Natural killer cell (primary cell): ENCODE measurements at places on chromosomes 3 and 15. TPM values are rescaled to one million over a fixed set of nuclear protein-coding genes. Genes with fewer than 3 reads are reported as not detected.

- H3K4me3 ChIP-seq, result no peak overlapping the region
- H3K27me3 ChIP-seq, result no peaks in the 10 kb centered on the region
- DNase-seq, result no peak
- H3K4me1 ChIP-seq, result no peaks in the 10 kb centered on the region
- no peak overlapping the region for H3K27ac ChIP-seq
- H3K36me3 ChIP-seq, result peaks cover 54% of the 10 kb centered on the region
Measured at GRCh38 chr3:25751048-25751447, 32.2 kb downstream of the NGLY1 start.

DNA sequence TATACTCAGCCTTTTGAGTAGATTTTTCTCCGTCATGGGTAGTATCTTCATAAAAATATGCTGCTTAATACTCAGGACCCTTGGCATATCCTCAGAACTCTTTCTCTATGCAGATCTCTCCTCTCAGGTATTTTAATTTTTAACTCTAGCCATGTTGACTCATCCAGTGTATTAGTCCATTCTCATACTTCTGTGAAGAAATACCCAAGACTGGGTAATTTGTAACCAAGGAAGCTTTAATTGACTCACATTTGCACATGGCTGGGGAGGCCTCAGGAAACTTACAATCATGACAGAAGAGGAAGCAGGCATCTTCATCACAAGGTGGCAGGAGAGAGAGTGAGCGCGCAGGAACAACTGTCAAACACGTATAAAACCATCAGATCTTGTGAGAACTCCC, 129.3 kb upstream of the CD96 start:
- no peaks in the 10 kb centered on the region for H3K4me1 ChIP-seq
- no peak overlapping the region for H3K4me3 ChIP-seq
- no peaks in the 10 kb centered on the region for H3K36me3 ChIP-seq
- no peak for DNase-seq
- H3K27me3 ChIP-seq, result no peaks in the 10 kb centered on the region
- H3K27ac ChIP-seq, result no peak overlapping the region

- peaks cover 28% of the 10 kb centered on the region for H3K4me1 ChIP-seq
- H3K27ac ChIP-seq, result no peak overlapping the region
- DNase-seq, result no peak
- H3K27me3 ChIP-seq, result no peaks in the 10 kb centered on the region
Measured at GRCh38 chr15:78880242-78880533, 7.5 kb downstream of the MORF4L1 start.

DNA sequence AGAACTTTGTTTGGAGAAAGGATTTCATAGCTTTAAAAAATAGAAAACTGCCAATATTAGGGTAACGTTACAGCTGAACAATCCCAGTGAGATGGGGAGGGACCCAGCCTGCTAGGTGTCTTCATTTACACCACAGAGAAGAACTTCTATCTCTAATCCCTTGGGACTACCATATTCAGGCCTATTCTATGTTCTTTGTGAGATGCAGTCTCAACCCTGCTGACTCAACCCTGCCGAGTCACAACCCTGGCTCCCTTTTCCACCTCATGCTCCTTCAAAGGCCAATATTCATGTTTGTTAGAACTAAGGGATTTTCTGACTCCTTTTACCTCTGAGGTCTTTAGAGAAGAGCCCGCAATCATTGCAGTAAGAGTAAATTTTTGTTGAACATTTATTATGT, 350.5 kb downstream of the EPHB1 start:
- no peak overlapping the region for H3K27ac ChIP-seq
- H3K27me3 ChIP-seq, result no peaks in the 10 kb centered on the region
- H3K36me3 ChIP-seq, result no peaks in the 10 kb centered on the region
- H3K4me1 ChIP-seq, result no peaks in the 10 kb centered on the region
- H3K4me3 ChIP-seq, result no peak overlapping the region

- H3K4me3 ChIP-seq, result no peak overlapping the region
- H3K36me3 ChIP-seq, result no peaks in the 10 kb centered on the region
- H3K27ac ChIP-seq, result no peak overlapping the region
- DNase-seq, result no peak
- H3K4me1 ChIP-seq, result no peaks in the 10 kb centered on the region
Measured at GRCh38 chr15:62785881-62786828, 256.4 kb upstream of the TPM1 start.

DNA sequence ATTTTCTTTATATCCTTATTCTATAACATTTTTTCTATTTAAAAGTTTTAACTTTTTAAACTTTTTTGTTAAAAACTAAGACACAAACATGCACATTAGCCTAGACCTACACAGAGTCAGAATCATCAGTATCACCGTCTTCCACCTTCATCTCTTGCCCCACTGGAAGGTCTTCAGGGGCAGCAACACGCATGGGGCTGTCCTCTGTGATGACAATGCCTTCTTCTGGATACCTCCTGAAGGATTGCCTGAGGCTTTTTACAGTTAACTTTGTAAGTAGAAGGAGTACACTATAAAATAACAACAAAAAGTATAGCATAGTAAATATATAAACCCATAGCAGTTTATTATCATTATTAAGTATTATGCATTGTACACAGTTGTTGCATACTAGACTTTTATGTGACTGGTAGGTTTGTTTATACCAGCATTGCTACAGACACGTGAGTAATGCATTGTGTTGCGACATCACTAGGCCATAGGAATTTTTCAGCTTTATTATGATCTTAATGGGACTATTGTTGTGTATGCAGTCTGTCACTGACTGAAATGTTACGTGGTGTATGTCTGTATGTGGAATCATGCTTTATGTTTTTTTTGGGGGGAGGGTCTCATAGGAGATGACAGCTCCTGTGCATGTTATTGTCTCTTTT, 18.2 kb downstream of the ATP1B3 start:
- no peaks in the 10 kb centered on the region for H3K4me1 ChIP-seq
- H3K27me3 ChIP-seq, result no peaks in the 10 kb centered on the region
- no peak for DNase-seq
- H3K36me3 ChIP-seq, result no peaks in the 10 kb centered on the region

DNA sequence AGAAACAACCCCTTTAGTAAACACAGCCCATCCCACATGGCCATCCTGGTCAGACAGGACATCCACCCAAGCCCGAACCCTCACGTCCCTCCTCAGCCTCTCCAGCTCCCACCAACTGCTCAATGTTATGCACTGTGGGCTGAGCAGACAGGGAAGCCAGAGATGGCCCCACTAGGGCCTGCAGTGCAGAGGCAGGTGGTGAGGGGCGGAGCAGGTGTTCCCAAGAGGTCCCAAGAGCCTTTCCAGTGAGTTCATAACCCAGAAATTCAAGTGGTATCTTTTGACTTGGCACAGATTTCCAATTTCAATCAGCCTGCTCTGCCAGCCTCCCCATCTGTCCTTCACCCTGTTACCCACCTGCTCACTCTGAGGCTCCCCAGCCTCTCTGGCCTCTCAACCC, 130.3 kb downstream of the LIPC start:
- H3K27me3 ChIP-seq, result no peaks in the 10 kb centered on the region
- H3K4me1 ChIP-seq, result no peaks in the 10 kb centered on the region
- DNase-seq, result no peak
- H3K27ac ChIP-seq, result no peak overlapping the region

- no peaks in the 10 kb centered on the region for H3K27me3 ChIP-seq
- H3K36me3 ChIP-seq, result peaks cover 26% of the 10 kb centered on the region
- no peaks in the 10 kb centered on the region for H3K4me1 ChIP-seq
- H3K27ac ChIP-seq, result no peak overlapping the region
- H3K4me3 ChIP-seq, result no peak overlapping the region
Measured at GRCh38 chr15:65268411-65268810, 18.3 kb downstream of the PARP16 start.

DNA sequence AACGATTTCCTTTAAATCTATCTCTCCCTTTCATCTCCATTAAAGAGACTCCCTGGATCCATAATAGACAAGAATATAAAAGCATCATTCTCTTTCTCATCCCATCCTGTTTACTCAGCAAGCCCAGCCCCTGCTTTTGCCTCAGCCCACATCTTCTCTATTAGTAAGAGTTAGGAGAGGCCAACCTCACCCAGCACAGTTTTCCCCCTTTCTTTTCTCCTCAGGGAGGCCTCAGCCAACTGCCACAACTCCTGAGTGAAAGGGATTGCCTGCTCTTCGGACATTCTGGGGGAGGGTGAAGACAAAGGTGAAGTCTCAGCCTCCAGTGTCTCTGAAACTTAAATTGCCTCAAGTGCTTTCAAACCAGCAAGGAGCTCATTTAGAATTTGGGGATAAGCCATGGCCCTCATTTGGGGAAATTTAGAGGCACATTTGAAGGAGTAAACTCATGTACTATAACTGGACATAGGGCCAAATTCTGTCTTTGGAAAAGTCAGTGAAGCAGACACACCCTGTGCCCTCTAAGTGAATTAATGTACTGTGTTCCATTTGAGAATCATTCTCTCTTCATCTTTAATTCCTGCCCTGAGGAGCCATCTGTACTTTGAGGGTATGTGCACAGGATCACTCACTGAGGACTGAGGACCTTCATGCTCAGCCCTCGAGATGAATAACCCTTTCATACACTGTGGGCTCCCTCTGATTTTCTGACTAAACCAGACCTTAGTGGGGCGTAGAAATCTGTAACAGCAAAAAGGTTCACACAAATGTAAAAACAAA, 82.5 kb downstream of the SOX2 start:
- H3K4me3 ChIP-seq, result no peak overlapping the region
- H3K36me3 ChIP-seq, result no peaks in the 10 kb centered on the region
- H3K4me1 ChIP-seq, result no peaks in the 10 kb centered on the region
- no peaks in the 10 kb centered on the region for H3K27me3 ChIP-seq
- no peak overlapping the region for H3K27ac ChIP-seq

DNA sequence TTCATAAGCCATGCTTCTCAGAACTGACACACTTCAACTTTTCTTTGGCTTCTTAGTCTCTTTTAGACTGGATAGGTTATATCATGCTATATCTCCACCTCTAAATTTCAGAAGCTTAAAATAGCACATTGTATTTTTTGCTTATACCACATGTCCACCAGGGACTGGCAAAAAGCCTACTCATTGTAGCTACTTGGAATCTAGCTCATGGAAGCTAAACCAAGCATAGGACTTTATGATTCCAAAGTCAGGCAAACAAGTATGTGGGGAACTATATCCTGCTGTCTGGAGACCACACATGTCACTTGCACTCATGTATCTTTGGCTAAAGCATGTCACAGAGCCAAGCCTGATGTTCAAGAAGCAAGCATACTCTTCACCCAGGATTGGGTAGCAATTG, 245.0 kb upstream of the RASGRP1 start:
- H3K4me3 ChIP-seq, result no peak overlapping the region
- no peak for DNase-seq
- no peak overlapping the region for H3K27ac ChIP-seq
- H3K4me1 ChIP-seq, result no peaks in the 10 kb centered on the region

DNA sequence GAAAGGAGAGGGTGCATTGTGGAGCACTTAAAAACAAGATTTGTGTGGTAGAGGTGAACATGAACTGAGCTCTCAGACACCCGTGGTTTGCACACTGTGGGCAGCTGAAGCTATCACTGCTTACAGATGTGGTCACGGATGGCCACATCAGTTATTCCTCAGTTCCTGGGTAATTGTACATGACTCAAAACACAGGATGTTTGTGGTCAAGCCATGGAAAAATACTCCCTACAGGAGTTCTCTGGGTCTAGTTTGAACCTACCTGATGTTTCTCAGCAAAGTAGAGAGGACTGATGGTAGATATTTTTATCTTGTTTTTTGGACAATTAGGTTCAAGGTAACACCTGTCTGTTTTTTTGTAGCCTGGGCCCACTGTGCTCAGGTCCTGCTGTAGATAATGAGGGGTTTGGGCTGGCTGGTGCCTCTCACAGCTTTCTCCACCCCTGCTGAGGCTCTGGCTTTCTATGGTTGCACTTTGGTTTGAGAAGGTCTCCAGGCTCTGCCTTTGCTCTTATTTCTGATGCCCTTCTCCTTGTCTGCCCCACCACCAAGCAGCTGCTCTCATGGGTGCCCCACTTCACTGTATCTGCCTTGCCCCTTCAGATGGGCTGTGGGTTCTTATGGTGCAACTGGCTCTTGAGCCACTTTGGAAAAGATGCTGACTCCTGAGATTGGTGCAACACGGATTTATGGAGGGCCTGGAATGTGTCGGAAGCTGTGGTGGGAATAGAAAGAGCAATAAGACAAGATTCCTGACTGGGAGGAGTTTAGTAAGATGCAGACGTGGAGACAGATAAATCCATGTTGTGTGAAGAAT, 40.1 kb downstream of the CDCP1 start:
- no peaks in the 10 kb centered on the region for H3K36me3 ChIP-seq
- H3K4me1 ChIP-seq, result peaks cover 64% of the 10 kb centered on the region
- peak; percentile 72 for DNase-seq

DNA sequence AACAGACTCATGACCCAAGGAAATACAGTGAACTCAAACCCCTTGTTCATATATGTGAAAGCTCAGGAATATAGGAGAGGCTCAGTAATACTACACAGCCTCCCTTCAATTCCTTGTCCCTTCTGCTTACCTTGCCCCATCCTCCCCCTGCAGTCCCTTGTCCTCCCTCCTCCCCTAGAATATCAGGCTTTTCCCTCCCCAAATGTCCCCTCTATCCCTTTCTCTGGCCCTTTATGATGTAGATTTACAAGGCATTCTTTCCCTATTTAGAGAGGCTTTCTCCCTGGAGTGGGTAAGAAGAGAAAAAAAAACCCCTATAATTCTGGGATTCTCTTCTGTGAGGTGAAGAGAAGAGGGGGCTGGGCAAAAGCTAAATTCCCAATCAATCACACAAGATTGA, 64.9 kb upstream of the KBTBD8 start:
- H3K27ac ChIP-seq, result no peak overlapping the region
- H3K27me3 ChIP-seq, result no peaks in the 10 kb centered on the region
- no peaks in the 10 kb centered on the region for H3K4me1 ChIP-seq
- no peak overlapping the region for H3K4me3 ChIP-seq
- DNase-seq, result no peak
- no peaks in the 10 kb centered on the region for H3K36me3 ChIP-seq

DNA sequence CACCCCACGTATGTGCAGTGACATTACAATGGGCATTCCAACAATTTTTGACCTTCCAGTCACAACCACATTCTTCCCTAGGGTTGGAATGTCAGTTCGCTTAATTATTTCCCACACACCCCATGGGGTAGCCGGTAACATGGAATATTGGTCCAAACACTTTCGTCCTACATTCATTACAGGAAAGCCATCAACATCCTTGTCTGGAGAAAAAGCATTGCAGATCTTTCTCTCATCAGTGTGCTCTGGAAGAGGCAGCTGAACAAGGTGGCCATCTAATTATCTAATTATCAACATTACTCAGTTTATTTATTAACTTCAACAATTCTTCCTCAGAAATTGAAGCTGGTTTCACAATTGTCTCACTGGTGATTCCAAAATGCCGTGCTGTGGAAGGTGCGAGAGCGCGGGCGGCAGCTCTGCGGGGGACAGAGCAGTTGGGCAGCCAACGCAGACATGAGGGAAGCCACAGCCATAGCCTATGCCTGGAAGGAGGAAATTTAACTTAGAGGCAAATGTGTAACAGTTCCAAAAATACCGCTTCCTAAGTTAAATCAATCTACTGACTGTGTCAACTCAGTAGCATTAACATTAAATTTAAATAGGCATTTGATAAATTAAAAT, 1158.9 kb upstream of the EPHA6 start:
- H3K36me3 ChIP-seq, result no peaks in the 10 kb centered on the region
- H3K4me1 ChIP-seq, result no peaks in the 10 kb centered on the region
- no peak overlapping the region for H3K4me3 ChIP-seq
- no peaks in the 10 kb centered on the region for H3K27me3 ChIP-seq

SLC28A2 gene
- not detected for total RNA-seq

P2RY13 gene
- 6.5 TPM for total RNA-seq

IL17RD gene
- total RNA-seq, result not detected

TRNT1 gene
- total RNA-seq, result 33.3 TPM

NME9 gene
- total RNA-seq, result not detected

DUOX1 gene
- total RNA-seq, result not detected

RTP3 gene
- not detected for total RNA-seq

FBXW12 gene
- total RNA-seq, result not detected

GATM gene
- 2.1 TPM for total RNA-seq
